ENCODE measurements at places on chromosomes 5 and 9.
A peak's percentile ranks its signal among the peaks of the same experiment; 100 is the strongest.

- DNase-seq = no peak
Measured at GRCh38 chr5:8695902-8696845, 827.2 kb downstream of the MTRR start.

DNA sequence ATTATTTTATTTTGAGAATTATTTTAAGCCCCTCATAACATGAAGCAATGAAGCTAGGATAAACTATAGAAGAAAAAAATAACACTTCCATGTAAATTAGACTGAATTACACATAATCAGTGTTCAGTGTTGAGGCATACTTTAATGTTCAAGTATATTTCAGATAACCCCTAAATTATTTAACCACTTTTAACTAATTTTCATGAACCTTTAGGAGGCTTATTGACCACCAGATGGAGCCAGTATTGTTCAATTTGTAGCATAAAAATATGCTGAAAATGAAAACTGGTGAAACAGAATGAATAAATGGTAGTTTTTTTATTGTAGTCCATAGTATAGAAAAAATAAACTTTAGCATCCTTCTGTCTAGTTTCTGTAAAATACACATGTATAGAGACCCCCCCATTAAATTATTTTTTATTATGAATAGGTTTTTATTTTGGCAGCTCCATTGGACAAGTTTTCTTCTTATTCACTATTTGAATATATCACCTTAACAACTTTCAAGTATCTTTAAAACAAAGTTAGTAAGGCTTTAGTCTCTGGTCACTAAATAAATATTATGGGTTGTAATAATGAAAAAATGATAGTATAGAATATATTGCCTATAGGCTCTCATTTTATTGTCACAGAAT lies 190.1 kb downstream of the CWC27 start:
- DNase-seq = peak; percentile 7

DNA sequence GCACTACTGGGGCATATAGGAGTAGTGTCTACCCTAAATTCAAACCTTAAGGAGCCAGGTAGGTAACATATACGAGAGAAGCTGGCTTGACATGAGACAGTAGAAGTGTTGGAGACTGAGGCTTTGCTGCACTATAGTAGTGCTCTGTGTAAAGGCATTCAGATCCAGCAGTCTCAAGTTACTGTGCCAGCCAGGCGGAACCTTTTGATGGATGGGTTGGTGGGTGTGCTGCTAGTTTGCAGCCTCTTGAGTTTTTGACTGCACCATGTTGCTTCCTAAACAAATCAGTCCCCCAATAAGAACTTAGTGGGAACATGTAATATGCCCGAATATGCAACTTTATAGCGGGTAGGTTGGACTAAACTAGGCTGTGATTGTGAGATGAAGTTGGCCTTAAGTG lies 1.5 kb downstream of the CLTA start:
- DNase-seq = no peak

GRCh38 chr5:2399804-2400203 lies 351.7 kb downstream of the IRX2 start:
- DNase-seq = no peak

GRCh38 chr5:157584628-157585027 lies 9.1 kb upstream of the ADAM19 start:
- no peak for DNase-seq

DNA sequence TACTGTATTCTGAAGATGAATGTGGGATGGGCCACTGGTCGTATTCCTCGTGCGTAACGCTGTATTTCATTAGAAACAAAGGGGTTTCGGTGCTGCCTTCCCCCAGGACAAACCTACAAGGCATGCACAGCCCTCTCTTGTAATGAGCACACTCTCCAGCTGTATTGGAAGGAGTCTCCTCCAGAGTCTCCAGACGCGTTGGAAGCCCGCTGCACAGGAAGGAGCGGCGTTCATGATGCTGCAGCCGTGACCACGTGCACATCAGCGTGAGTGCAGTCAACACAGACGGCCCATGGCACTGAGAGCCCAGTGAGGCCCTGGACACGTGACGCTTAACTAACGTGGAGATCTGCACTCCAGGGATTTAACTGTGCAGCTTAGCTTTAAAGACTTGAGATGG lies 209.0 kb upstream of the IRX1 start:
- no peak for DNase-seq

DNA sequence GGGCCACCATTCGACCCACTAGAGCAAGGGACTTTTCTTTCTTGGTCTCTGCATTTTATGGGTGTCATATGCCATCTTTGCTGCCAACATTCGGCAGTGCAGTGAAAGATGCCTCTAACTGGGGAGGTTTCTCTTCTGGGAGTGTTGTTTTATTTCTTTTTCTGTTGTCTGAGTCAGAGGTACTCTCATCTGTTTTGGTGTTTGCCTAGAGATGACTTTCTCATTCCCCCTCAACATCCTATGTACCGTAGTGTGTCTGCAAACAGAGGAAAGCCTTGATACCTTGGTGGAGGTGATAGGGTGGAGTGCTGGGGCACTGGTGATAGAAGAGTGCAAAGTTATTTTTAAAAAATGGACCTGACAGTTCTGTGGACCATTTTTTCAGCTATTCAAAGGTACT lies 182.1 kb downstream of the ARHGAP26 start:
- no peak for DNase-seq

DNA sequence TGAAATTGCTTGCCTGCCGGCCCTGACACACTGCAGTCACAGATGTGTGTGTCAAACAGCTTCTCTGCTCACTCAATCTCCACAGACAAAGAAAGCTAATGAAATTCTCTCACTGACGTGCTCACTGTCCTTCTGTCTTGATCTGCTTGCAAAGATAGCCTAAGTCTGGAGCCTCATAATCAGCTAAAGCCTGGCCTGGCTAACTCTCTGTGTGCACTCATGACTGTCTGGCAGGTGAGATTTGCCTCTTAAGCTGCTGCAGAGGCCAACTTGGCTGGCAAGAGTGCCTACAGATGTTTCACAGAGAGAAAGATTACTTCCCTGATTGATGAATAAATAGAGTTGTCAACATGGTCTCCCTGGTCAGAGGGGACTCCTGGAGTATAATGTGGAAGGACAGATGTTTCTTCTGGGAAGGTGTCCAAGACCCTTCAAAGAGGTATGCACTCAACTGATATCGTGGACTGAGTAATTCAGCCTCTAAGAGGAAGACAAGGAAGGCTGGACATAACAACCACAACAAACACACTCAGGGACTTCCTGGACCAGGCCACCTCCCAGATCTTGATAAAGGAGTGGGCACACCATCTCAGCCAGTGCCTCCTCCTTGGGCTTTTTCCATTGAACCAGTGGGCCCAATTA lies 362.0 kb downstream of the SPOCK1 start:
- no peak for DNase-seq

DNA sequence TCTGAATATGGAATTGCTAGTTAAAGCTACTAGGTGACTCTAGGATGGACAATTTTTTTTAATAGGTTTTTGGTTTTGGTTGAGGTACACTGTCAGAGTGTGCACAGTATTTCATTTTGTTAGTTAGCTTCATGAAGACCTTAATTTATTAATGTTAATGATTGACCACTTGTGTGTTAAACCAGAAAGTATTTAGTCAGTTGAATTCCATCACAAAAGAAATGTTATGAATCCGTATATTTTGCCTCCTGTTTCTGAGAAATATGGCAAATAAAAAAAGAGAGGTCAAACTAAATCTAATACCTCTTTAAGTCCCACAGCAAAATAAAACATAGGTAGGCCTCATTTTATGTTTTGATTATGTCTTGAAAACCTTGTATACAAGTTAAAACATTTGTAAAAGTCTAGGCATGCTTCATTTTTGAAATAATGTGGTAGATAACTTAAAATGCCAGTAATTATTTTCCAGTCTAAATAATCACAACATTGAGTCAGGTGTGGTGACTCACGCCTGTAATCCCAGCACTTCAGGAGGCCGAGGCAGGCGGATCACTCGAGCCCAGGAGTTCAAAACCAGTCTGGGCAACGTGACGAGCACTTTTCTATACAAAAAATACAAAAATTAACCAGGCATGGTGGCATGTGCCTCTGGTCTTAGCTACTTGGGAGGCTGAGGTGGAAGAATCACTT lies 50.8 kb downstream of the ITGA1 start:
- DNase-seq = no peak

- DNase-seq = no peak
Measured at GRCh38 chr5:140106805-140107311, 7.1 kb upstream of the PURA start.

DNA sequence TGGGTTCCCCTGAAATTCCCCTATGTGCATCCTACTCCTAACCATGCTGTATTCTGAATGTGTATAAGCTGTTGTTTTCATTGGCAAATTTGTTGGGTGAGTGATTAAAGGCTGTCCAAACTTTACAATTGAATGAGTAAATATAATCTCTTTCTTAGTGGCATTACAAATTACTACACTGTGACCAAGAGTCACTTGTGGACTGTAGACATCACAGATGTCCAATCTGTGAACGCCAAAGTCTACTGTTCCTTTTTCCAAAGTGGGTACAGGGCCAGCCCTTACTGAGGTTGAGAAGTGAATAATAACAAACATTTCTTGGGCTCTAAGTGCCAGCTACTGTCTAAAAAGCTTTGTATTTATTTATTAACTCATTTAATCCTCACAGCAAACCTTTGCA lies 29.7 kb downstream of the MTMR12 start:
- DNase-seq = no peak

- DNase-seq = no peak
Measured at GRCh38 chr5:93039888-93040287, 541.1 kb downstream of the NR2F1-AS1 start.

GRCh38 chr9:37700131-37700530 lies 49.4 kb downstream of the FRMPD1 start:
- no peak for DNase-seq

DNA sequence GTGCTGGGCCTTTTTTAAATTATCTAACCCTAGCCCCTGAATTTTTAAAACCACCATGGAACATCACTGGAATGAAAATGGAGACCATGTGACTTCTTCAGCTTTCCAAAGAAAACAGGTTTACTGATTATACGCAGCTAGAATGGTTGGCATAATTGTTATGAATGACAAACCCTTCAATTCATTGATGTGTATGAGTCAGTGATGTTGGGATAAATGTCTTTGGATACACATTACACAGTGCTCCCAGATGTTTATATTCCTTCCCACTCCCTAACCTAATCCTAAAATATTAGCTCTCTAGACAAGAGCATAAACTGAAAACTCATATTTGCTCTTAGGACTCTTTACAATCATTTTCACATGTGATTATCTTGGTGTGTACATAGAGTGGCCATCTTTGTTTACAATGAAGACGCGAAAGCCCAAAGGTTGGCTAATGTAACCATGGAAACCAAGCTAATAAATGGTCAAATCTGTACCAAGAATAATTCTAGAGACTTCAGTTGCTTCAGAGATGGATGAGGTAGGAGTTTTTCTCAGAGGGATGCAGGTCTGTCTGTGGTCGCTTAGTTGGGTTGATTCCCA lies 131.2 kb upstream of the HMHB1 start:
- no peak for DNase-seq

- DNase-seq = no peak
Measured at GRCh38 chr5:138702166-138703077, 50.8 kb upstream of the CTNNA1 start.

DNA sequence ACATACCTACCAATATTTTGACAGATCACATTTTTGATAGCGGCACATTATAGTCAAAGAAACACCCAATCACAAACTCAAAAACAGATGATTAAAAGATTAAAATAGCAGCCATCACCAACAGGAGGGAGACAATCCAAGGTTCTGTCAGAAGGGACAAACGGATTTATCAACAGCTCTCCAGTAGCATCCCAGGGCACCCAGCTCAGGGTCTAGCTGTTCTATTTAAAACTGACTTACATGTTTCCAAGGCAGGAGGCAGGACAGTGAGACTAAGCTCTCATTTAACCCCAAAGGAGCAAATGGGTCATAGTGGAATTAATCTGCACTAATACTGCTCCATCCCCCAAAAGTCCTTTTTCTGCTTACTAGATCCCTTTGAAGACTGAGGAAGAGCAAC lies 3.2 kb downstream of the AGTPBP1 start:
- no peak for DNase-seq

GRCh38 chr9:107750741-107751566 lies 261.4 kb upstream of the KLF4 start:
- peak; percentile 86 for DNase-seq

DNA sequence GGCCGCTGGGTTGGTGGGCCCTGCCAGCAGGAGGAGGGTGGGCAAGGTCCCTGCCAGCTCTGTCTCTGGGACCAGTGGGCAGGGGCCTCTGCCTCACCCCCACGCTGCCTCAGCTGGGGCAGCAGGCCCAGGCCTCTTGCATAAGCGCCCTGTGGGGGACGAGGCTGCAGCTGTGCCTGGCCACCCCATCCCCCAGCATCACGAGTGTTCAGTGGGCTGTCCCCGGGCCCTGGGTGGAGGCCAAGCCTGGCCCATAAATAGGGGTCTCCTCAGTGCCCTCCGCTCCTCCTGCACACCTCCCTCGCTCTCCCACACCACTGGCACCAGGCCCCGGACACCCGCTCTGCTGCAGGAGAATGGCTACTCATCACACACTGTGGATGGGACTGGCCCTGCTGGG lies at the start of gene PTGDS:
PTGDS (plus strand) TSS at position 282 of the 400 bp plus-strand sequence; CDS start at position 357, 75 bp downstream.
- peak; percentile 97 for DNase-seq

- no peak for DNase-seq
Measured at GRCh38 chr9:91412941-91413340, 10.7 kb downstream of the NFIL3 start.

- DNase-seq = no peak
Measured at GRCh38 chr9:107018861-107019545, 156.0 kb downstream of the ZNF462 start.

GRCh38 chr5:96198356-96199058 lies 234.5 kb downstream of the PCSK1 start:
- no peak for DNase-seq

DNA sequence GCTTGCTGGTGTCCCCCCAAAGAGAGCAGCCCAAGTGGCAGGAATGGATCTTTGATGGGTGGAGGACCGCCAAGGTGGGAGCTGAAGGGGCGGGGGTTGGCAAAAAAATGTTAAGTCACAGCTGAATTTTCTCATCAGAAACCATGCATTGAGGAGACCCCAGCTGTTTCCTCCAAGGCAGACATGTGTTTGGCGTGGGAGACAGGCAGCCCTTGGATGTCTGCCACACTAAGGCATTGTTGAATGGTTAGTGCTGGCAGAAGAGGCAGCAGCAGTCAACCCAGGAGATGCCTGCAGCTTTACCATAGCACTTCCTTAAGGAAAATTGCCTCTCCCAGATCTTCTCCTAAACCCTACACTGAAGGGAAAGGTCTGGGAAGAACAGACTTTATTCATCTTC lies 394.9 kb upstream of the CD180 start:
- no peak for DNase-seq

DNA sequence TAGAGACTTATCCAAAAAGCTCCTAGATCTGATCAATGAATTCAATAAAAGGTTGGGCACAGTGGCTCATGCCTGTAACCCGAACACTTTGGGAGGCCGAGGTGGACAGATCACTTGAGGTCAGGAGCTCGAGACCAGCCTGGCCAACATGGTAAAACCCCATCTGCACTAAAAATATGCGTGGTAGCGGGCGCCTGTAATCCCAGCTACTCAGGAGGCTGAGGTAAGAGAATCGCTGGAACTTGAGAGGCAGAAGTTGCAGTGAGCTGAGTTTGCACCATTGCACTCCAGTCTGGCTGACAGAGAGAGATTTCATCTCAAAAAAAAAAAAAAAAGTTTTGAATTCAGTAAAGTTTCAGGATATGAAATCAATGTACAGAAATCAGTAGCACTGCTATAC lies 20.0 kb downstream of the DCTN4 start:
- DNase-seq = no peak

GRCh38 chr9:80605129-80605528 lies 1033.4 kb downstream of the TLE4 start:
- DNase-seq = peak; percentile 2

Measured in midbrain (tissue), 1 donor.